ENCODE measurements at places on chromosomes 2 and 18.

GRCh38 chr18:70127359-70127758, 78.1 kb downstream of the RTTN start:
- DNase-seq: no peak

DNA sequence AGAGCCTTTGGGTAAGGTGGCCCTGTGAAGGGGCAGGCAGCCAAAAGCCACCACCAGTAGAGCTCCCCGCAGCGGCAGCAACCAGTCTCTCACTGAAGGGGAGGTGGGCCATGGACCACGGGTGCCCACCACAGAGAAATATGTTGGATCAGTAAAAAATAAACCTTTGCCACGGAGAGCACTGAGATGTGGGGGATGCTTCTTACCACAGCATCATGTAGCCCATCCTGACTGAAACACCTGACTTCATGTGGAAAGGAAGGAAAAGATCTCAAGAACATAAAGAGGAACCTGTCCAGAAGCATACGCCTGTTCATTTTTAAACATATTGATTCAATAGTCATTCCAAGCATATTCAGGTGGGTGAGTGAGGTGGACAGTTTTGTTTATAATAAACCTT, 51.1 kb downstream of the LONRF2 start:
- DNase-seq: no peak

DNA sequence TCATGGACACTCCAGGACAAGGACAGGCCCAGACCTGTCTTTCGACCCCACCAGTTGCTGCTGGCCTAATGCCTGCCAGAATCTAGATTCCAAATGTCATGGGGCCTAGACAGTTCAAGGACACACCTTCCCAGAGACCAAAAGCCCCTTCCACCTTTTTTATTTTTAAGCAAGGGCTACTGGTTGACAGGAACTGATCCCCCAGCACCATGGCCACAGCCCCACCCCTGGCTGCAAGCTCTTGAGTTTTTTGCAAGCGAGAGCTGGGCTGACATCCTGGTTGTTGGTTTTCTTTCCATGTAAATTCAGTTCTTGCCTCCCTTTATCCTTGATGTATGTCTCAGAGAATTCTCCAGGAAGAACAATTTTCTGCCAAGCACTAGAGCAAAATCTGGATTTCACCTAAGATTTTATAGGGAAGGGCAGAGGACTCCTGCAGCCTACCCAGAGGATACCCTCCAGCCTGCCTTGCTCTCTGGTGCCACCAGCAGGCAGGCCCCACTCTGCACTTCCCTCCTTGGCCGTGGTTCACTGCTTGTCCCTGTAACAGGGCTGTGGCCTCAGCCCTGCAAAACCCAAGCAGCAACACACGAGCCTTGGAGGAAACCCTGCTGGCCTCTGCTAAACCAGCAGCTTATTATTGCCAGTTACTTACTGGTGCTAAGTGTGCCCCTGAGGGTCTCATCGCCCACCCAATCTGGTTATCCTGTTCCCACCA, 97.7 kb downstream of the TWIST2 start:
- DNase-seq: peak; percentile 30

GRCh38 chr2:237557633-237558015, 8.8 kb upstream of the PRLH start:
- DNase-seq: no peak

DNA sequence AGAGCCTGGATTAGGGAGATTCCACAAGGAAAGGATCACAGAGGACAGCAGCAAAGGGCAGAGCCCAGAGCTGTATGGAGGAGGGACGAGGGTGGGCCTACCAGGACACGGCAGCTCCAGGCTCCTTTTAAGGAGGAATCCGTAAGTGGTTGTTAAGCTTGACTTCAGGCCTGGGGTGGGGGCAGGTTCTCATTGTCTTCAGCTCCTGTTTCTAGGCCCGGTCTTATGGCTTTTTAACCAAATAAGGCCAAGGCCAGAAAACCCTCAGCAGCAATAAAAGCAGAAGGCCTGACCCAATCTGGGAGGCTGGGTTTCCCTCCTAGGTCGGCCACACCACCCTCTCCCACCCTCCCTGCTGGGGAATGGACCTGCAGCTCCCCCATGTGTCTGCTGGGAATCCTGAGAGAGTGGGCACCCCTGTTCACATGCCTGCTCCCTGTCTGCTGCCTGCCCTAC, 111.2 kb downstream of the PLB1 start:
- peak; percentile 61 for DNase-seq

DNA sequence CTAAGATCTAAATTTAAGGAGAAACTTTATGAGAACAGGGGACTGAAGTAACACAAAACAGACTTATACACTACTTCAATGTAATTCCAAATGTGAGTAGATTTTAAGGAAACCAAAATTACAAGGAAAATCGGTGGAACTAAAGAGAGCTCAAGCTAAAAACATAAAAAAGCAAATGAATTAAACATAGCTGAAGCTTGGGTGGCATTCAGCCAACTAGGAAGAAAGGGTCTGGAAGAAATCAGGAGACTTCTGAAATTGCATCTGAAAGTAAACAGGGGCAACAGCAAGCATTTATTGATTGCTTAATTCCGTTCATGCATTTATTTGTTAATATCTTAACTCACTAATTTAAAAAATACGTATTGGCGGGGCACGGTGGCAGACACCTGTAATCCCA, 727.3 kb upstream of the PKDCC start:
- no peak for DNase-seq

- no peak for DNase-seq
Observed at GRCh38 chr18:27614951-27615844, 430.1 kb upstream of the CHST9 start.

DNA sequence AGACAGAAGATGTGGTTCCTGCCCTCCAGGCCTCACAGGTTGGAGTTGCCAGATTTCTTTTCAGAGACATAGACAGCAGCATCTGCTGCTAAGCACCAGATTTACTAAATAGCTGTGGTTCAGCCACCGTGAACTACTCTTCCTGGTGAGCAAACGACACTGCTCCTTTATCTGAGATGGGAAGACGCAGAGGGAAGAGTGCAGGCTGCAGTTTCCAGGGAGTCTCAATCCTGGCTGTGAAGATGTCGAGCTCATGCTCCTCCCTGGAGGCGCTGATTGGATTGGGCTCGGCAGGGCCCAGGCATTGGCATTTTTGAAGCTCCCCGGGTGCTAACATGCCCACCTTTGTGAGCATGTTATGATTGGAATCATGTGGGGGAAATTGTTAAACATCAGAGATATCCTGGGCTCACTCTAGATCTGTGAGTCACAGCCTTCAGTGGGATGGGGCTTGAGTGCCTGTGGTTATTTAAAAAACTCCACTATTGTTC, 314.8 kb downstream of the TSN start:
- peak; percentile 26 for DNase-seq

GRCh38 chr2:171431677-171432167, 2.1 kb downstream of the METTL8 start:
- DNase-seq: no peak

DNA sequence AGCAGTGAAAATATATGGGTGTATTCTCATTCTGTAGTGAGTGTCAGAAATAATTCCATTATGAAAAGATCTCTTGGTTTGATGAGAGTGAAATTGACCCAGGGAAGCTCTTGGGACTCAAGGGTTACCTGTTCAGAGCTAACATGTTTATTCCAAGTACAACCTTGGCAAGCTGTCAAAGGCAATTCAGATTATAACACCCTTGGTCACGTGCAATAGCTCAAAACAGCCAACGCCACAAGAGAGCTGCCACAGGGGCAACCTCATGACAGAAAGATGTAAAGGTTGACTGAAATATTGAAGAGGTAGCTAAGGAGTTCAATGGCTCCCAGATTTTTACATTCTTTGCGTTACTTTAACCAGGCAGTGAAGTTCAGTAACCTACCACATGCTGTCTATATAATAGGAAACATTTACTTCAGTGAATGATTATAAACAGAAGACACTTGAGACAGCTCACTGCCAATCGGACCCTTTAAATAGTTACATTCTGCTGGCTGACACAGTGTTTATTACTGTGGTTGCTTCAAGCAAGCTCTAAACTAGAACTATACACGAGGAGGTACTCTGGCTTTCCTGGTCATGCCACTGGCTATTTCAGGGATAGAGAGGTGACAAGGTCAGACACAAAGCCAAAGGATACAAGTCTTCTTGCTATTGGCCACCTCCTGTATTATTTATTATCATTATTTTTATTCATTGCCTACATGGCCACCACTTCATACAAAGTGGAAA, 187.3 kb downstream of the PID1 start:
- no peak for DNase-seq

GRCh38 chr2:204790076-204790475, 244.8 kb downstream of the PARD3B start:
- no peak for DNase-seq

GRCh38 chr2:189521699-189522434, 58.7 kb downstream of the SLC40A1 start:
- DNase-seq: no peak

DNA sequence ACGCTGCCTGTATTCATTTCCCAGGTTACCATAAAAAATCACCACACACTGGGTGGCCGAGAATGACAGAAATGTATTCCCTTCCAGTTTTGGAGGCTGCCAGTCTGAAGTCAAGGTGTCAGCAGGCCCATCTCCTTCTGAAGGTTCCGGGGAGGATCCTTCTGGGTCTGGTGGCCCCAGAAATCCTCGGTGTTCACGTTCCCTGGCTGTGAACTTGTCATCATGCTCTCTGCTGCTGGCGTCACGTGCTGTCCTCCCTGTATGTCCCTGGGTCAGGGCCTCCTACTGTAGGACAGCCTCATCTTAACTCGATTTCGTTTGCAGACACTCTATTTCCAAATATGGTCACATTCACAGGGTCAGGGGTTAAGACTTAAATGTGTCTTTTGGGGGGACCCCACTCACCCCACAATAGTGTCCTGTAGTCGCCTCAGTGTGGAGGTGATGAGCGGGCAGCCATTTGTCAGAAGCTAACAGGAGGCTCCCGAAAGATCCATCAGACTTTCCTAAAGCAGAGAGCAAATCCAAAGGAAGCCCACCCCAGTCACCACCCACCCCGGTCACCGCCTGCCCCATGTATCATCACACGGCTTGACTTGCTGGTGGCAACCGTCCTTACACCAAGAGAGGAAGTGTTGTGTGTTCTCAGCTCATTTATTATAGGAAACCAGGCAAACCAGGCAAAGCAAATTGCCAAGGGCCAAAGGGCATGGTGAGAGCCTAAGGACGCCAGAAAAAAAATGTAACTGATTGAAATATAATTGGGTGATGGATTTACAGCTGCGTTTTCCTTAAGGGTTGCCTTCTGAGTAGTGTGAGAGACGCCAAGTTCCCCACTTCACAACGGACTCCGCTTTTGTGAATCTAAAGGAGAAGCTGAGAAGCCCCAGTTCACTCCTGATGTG, 148.8 kb upstream of the ZNF236 start:
- DNase-seq: no peak

GRCh38 chr2:172283476-172283875, 143.9 kb upstream of the ITGA6 start:
- no peak for DNase-seq

DNA sequence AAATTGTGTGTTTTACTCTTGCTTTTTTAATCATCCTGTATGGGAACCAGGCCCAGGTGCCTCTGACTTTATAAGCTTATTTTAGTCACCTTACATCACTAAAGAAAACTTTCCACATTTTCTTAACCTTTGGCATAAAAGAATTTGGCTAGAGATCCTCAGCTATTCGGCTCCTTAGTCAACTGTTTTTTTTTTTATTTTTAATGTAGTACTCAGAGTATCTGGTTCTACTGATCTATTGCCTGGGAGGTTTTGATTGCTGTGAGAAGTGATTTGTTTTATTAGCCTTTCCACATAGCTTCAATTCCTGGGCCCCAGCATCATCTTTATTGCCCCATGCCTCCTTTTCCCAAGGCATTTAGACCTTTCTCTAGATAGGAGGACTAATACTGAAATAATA, 121.0 kb downstream of the MYO1B start:
- DNase-seq: no peak

GRCh38 chr2:54740333-54740732, 16.9 kb downstream of the EML6 start:
- DNase-seq: no peak

DNA sequence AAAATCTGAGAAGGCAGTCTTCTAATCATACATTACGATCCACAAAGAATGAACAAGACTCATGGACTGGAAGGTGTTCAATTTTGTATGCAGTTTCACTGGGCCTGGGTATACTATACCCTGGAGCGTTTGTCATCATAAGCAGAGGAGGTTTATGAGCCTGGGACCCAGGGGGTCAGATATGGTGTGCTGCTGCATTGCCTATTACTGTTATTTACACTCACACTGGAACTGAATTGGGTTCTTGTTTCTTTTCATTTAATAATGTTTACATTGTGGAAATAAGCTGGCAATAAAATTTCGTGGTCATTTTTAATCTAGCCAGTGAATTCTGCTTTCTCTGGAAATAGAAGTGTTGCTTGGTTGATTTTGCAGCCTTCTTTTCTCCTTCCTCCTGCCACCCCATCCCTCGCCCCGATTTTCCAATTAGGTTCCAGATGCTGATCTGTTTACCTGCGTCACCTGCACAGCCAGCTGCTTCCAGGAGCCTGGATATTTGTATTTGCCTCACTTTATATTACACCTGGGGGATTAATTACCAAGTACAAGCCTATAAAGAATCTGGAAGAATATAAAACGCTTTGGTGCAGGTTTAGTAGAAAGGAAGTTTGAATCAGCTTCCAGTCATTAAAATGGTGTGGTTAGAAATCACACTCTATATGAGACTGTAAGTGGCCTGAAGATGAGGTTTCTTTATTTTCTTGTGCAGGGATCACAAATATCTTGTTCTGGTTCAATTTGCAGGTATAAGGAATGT, 234.4 kb downstream of the SOCS6 start:
- DNase-seq: no peak

DNA sequence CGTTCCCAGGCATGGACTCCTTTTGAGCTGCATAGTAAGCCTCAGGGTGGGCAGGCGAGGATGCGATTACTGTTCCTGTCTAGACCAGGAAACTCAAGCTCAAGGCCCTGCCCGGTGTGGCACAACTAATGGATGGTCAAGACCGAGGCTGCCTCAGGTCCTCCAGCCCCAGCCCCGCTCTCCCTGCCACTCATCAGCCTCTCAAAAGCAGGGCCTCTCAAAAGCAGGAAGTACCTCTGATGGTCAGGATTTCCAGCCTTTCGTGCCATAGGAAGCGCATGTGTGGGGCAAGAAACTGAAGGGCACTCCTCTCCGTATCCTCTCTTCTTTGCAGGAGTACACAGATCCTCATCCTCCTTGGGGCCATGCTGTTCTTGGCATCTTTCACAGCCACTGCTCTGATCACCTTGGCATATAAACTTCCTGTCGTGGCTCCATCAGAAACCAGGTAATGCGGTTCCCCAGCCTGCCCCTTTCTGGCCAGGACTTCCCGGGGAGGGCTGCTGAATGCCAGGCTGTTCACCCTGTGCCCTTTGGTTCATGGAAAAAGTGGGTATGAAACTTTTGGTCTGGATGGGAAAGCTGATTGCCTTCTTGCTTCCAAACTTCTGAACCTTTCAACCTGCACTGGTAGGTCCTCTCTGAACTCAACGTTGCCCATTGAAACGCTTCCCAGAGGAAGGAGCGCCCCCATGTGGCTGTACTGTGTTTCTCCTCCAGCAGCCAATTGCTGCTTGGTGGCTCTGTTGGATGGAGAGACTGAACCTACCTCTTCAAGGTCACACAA, 82.8 kb upstream of the SEC11C start:
- DNase-seq: peak; percentile 90

- DNase-seq: peak; percentile 27
Observed at GRCh38 chr2:10989151-10989550, 77.4 kb downstream of the KCNF1 start.

Measured in NCI-H82 (cell line).